ENCODE measurements at places on chromosomes 16 and 17.

DNA sequence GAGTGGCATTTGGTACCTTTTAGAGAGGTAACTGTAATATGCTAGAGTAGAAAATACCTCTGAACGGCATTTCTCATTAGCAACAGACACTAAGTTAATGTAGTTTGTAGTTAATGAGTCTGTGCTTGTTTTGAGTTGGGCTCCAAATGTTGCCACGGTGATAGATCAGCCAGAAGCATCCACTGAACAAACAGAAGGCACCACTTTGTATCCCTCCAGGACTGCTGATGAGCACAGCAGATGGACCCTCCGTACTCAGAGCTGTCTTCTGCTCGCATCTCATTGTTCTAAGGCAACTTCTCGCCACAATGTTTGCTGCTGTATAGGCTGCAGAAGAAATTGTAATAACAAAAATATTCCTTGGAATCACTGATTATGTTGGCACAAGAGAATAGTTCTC lies 56.1 kb downstream of the TNRC6C start:
- no peak for DNase-seq

DNA sequence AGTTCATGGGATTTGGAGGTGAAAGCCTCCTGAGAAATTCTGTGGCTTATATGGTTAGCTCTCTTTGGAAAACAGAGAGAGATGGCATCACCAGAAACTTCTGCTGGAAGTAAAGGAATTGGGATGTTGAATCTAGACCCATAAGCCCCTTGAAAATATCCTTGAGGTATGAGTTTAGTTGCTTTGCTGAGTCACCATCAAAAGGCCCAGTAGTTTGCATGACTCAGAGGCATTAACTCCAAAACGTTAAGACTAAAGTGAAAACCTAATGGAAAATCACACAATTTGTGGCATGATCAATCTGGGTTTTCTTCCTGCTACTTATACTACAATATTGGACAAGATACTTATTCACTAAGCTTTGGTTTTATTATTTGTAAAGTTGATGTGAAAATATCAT lies 349.2 kb upstream of the SALL1 start:
- DNase-seq: no peak

GRCh38 chr17:14510136-14510535 lies 209.3 kb downstream of the HS3ST3B1 start:
- DNase-seq: no peak

DNA sequence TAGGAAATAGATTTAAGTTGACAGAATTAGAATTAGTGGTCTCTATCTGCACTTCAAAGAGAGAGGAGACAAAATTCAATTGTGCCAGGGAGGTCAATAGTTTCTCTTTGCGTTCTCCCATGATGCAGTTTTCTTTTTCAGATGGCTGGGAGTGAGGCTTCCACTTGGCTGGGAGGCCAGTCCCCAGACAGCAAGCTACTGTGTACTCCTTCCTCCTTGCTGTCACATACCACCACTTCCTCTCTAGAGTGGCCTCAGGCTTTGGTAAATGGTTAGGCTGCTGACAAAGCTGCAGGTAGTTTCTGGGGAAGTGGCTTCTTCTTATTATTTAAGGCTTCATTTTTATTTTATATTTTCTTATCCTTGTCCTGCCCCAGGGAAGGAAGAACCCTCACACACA lies 106.2 kb upstream of the HS3ST4 start:
- no peak for DNase-seq

GRCh38 chr17:68314916-68315535 lies 23.7 kb downstream of the ARSG start:
- peak; percentile 41 for DNase-seq

DNA sequence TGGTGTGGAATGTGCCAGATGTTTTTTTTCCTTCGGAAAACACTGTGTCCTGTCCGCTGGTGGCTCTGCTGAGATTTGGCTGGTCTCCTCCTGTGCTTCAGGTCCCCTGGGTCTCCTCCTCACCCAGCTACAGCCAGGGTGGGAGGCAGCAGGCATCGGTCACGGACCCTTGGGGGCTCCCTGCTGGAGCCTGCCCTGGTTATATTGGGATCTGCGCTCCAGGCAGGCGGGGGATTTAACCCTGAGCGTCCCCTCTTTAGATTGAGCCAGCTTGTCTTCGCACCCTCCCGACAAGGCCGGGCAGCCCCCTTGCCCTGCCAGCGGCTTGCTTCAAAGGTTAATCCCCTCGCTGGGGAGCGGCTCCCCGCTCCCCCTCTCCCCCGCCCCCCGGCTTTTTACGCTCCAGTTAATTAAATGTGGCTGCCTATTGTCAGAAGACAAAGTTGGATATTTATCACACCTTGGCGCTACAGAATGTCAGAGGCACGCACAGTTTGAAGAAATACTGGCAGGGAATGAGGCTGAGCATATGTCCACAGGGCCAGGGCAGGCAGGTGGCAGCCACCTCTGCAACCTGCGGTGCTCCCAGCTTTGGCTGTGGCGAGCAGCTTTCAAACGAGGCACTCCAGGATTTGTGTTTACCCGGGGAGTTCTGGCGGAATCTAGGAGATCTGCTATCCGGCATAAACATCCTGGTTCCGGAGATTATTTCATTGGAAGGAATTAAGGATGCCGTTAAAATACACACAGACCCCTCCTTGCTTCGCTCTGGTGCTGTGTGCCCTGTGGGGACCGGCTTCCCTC lies 38.2 kb upstream of the GSE1 start:
- no peak for DNase-seq

DNA sequence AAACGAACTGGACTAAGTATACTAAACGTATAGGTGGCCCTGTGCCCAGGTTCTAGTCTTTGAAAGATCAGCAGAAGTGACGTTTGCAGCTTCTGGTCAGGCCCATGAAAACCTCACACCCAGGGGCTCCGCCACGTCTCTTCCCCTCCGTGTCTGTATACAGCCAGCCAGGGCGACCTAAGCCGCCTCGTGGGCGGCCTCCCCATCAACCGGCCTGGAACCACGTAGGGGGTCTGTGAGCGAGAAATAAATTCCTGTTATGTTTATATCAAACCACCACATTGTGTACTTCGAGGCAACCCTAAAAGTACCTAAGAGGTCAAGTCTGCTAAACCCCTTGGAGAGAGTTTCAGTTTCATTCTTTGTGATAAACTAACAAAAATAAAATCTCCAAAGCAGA lies 6.8 kb downstream of the TK1 start:
- no peak for DNase-seq

DNA sequence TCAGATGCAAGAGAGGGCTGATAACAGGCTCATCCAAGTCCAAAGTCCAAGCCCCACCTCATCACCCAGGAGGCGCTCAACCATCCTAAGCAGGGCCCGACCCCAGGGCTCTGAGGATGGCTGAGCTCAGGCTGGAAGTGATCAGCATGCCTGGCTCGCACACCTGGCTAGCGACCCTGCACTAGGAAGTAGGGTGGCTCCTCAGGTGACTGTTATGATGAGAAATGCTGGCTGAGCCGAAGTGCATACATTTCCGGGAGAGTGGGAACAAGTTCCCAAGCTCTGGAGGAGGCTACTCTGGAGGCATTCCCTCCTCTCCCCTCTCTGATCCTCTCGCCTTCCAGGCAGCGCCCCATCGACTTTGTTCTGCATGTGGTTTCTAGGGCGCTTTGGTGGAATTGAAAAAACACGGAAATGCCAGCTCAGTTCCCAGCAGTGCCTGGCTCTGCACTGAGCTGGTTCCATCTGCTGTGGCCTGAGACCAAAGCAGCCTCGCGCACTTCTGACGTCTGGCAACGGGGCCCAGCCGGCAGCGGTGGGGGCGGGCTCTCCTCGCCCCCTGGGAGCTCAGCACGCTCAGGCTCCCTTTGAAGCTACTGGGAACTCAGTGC lies 130.3 kb downstream of the IRF8 start:
- no peak for DNase-seq

DNA sequence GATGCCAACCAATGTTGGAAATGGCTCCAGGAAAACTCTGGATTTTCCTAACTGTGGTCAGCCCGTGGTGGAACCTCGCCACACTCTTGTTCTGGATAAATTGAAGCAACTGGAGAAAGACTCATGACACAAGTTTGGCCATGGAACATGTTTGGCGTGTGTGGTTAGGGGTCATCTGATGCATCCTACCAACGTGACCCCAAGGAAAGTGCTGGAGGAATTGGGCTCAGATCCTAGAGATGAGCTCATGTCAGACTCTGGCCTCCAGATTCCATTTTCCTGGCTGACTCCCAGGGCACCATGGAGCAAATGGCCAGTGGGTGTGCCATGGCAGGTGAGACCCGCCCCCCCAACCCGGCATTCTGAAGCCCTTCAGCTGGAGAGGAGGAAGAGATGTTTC lies 58.5 kb downstream of the CACNG5 start:
- no peak for DNase-seq

GRCh38 chr16:86322283-86322682 lies 188.0 kb upstream of the FOXF1 start:
- DNase-seq: no peak

DNA sequence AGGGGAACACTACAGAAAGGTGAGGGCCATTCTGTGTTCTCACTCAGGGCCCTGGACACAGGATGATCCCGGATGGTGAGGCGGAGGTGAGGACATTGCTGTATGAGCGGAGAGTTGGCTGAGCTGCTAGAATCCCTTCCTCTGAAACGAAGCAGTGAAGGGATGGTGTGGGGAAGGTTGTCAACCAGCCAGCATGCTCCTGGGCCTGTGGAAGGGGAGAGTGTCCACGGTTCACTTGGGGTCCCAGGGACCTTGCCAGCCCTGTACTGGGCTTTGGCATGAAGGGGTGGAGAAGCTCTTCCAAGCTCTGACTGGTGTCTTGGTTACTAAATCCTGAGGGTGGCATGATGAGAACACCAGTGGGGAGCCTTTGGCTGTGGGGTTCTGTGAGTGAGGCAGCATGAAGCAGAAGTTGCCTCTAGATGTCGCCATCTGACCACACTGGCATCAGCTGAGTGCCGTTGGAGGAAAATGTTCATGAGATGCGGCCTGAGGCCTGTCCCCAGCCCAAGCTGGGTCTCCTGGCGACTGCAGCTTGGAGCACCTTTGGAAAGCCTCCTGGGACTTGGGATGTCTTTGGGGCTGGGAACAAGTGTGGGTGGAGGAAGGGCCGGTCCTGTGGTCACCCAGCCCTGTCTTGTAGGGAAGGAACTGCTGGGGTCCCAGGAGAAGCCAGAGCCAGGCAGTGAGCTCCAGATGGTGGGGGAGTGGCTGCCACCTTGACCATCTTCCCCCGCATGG lies 14.8 kb downstream of the PDP2 start:
- DNase-seq: peak; percentile 90

- peak; percentile 80 for DNase-seq
Measured at GRCh38 chr17:45948881-45949624, 50.0 kb upstream of the STH start.

DNA sequence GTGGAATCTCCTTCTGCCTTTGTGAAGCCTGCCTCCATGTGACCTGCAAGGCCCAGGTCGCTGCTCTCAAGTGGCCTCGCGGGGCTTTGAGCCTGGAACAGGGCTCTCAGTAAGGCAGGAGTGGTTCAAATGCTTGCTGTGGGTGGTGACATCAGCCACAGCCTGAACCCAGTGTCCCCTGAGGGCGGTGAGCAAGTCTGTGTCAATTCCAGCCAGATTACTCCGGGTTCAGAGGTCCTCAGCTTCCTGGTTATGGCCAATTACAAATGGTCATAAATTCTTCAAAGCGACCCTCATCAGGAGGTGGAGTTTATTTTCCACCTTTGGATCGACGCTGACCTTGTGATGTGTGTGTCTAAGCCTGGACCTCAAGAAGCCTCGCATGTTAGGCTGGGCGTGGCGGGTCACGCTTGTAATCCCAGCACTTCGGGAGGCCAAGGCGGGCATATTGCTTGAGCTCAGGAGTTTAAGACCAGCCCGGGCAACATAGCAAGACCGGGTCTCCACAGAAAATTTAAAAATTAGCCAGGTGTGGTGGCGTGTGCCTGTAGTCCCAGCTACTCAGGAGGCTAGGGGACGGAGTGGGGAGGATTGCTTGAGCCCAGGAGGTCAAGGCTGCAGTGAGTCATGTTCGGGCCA lies 17.3 kb downstream of the LGALS3BP start:
- no peak for DNase-seq

- peak; percentile 50 for DNase-seq
Measured at GRCh38 chr16:1706386-1707192, 594 bp downstream of the MAPK8IP3 start.

DNA sequence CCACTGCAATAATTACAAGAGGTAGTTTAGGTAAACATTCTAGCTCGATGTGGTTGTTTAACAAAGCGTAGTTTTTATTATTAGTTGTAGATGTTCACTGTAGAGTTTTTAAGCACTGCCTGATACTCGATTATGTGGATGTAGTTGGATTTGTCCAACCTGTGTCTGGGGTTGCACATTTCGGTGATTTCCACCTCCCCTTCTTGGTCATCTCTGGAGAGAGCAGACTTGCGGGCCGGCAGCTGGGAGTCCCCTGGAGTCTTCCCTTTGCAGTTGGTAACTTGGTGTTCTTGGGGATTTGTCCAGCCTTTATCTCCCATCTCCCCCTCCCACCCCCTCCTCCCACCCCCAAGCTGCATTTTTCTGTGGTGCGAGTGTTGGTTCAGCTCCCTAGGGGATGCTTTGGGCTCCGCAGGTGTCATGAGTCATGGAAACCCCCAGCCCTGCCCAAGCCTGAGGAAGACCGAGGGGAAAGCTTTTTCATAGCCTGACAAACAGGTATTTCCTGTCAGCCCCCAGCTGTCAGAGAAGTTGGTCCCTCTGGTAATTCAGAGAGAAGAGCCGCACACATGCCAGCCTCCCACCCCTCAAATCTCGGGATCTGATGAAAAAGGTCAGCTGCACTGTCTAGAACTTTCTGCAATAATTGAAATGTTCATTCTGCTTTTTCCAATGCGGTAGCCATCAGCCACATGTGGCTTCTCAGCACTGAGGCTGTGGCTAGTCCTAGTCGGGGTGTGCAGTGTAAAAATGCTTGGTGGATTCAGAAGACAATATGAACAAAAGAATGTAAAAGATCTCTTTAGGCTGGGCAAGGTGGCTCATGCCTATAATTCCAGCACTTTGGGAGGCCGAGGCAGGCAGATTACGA lies 50.3 kb downstream of the KSR1 start:
- no peak for DNase-seq

DNA sequence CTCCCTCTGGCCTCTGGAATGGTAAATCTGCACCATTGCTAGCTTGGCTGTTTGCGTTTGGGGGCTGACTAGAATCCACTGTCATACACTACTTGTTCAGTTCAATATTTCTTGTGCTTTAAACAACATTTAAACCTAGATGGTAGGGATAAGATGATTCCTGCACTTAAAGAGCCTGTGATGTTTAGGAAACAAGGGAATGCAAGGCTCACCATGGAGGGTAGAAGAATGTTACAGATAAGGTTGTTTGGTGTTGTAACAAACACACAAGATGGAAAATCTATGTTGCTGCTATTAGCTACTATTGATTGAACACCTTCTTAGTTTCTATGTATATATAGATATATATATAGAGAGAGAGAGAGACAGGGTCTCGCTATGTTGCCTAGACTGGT lies 31.4 kb downstream of the YPEL2 start:
- DNase-seq: no peak
